ENCODE measurements at places on chromosomes 13 and 19.
A peak's percentile ranks its signal among the peaks of the same experiment; 100 is the strongest.

DNA sequence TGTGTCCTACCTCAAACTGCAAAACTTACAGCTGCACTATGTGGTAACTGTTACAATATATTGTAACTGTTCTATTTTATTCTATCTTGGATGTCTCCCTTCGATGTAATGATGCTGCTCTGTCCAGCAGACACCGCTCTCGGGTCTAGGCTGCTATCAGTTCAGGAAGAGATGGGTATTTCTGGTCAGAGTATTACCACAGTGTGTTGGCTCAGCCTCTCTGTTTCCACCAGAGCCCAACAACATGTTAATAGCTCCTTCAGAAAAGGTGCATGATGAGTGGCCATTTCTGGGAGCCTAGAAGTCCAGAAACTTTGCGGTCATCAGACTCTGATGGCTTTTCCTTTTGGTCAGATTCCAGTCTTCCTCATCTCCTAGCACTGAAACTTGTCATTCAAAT lies 35.9 kb upstream of the IGFL1 start:
- no peak for DNase-seq

DNA sequence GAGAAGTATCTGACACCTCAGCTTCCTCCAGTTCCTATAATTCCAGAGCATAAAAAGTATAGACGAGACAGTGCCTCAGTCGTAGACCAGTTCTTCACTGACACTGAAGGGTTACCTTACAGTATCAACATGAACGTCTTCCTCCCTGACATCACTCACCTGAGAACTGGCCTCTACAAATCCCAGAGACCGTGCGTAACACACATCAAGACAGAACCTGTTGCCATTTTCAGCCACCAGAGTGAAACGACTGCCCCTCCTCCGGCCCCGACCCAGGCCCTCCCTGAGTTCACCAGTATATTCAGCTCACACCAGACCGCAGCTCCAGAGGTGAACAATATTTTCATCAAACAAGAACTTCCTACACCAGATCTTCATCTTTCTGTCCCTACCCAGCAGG lies 3.1 kb downstream of the KLF5 start:
- DNase-seq, result no peak

DNA sequence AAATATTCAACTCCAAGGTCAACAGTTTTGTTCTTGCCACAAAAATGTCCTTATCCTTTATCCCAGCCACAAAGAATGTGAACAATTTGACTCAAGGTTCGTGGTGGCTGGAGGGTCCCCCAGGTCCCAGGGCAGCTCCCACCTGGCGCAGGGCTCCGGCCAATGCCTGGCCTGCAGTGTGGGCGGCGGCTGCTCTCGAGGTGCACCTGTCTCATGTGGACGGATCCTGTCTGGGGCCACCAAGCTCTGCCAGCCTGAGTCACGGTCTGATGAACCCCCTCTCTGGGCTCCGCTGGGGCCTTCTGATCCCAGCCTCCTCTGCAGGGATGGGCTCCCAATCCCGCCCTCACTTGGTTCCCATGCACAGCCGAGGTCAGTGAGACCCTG lies 49.4 kb downstream of the GAS6 start:
- DNase-seq, result no peak

DNA sequence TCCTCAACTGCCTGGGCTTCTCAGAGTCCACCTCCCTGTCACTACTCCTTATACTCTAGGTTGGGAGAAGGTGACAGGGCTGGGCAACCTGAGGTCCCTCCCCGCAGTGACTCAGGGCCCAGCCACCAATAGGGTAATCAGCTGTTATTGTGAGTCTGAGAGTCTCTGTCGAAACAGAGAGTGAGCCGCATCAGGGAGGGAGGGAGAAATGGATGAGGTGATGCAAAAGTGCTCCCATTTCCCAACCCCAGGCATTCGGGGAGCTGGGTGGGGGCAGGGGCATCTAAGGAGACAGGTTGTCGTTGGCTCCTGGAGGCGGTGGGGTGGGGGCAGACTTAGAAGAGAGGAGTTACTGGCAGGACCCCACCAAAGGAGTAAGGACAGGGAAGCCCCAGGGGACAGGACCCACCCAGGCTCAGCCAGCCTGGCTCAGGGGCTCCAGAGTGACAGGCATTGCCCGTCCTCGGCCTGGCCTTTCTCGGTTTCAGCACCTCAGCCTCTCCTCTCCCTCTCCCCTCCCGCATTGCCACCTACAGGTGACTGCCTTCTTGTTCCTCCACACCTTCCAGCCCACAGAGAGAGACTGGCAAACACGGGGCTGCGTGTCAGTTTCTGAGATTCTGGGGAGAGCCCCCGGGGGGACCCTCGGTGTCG lies at the start of gene DMKN:
Gene DMKN (minus strand): TSS at position 22 of the 654 bp plus-strand sequence. CDS start 174 bp downstream, outside the sequence.
- no peak for DNase-seq

- peak; percentile 48 for DNase-seq
These were observed 2.7 kb downstream of the B3GNT3 start for GRCh38 chr19:17797424-17798201.

DNA sequence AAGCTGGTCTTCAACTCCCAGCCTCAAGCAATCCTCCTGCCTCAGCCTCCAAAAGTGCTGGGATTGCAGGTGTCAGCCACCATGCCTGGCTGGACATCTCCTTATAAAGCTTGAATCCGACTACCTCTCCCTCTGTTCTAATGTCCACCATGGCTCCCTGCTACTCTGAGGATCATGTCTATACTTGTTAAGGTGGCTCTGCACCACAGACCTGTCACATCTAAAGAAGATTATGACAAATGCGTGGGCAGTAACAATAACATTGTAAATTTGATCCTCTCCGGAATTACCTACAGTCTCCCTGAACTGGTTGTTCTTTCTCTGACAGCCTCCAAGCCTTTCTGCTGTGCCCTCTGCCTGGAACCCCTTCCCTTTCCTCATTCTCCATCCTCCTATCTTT lies 1.8 kb downstream of the NXNL1 start:
- no peak for DNase-seq
